ENCODE measurements at places on chromosomes 16 and 17.

GRCh38 chr17:82973456-82974135, 105.8 kb upstream of the METRNL start:
- no peak for DNase-seq

DNA sequence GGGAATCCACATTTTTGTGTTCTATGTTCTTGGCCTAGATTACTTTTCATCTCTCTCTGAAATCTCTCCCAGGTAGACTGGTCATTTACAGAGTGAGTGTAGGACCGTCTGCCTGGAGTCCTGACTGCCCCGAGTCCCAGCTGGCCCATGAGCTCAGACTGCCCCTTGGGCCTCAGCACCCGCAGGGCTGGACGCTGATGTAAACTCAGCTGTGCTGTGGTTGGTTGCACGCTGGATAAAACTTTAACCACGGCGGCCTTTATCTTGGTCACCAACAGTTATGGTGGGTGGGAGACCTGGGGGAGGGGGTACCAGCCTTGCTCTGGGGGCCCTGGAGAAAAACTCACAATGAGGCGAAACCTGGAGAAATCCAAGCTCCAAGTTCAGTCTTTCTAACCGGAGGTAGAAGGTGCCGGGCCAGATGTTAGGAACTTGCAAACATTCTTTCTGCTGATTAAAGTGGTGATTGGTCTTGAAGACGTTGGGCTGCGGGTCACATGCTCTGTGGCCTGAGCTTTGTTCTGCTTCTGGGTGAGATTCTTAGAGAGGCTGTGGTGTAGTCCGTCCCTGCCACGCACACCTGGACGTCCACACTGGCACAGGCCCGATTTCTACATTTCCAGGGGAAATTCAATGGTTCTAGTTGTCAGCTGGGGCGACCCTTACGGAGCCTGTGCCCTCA, 6.9 kb downstream of the METRNL start:
- DNase-seq, result no peak

DNA sequence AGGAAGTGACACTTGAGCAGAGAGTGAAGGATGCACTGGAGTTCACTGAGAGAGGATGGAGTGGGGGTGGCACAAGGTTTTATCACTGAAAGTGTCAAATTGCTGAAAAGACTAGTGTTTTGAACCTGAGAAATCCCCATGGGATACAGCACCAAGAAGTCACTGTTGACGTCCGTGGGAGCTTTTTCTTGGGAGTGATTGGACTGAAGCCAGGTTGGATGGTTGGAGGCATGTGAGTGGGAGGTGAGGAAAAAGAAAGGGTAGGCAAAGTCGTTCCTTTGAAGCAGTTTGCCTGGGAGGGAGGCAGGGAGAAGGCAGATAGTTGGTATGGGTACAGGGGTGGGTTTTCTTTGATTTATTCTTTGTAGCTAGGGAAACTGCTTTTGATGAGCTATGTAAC, 39.9 kb upstream of the SDK2 start:
- DNase-seq, result no peak

DNA sequence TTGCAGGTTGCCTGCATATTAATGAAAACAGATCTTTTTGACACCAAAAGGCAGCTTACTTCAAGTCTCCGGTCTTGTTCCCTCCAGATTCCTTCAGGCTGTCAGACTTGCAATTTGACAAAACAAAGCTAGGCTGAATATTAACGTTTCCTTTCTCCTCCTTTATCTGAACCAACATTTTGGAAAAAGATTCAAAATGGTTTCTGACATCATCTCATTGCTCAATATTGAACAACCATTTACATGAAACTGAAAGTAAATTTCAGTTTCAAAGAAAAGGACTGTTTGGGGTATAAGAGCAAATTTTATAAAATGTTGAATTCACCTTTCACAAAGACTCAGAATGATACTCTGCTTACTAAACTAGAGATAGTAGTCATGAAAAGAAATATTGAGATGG, 521.8 kb downstream of the KCNJ2 start:
- no peak for DNase-seq

DNA sequence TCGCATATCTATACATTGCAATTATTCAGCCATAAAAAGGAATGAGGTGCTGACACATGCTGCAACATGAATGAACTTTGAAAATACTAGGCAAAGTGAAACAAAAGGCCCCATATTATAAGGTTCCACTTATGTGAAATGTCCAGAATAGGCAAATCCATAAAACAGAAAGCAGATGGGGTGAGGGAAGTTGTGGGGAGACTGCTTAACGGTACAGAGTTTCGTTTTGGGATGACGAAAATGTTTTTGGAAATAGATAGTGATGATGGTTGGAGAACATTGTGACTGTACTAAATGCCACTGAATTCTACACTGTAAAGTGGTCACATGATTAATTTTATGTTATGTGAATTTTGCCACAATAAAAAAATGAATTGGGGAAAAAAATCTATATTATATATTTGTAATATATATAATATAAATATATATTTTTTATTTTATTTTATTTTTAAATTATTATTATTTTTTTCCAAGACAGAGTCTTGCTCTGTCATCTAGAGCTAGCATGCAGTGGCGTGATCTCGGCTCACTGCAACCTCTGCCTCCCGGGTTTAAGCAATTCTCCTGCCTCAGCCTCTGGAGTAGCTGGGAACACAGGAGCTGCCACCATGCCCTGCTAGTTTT, 4.2 kb upstream of the GNA13 start:
- DNase-seq, result no peak

DNA sequence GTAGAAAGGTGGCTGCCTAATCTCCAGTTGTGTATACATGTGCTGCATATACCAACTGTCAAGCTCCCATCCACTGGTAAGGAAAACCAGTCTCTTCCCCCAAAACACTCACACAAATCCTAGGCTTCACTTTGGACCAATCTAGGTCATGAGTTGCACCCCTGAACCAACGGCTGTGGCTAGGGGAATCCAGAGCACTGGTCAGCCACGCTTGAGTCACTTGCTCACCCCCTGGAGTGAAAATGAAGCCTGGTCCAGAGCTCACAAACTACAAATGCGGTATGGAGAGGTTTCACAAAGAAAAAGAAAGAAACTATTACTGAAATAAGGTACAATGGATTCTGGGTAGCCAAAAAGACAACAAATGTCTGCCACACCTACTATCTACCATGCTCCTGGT, 66.1 kb upstream of the NLK start:
- no peak for DNase-seq

DNA sequence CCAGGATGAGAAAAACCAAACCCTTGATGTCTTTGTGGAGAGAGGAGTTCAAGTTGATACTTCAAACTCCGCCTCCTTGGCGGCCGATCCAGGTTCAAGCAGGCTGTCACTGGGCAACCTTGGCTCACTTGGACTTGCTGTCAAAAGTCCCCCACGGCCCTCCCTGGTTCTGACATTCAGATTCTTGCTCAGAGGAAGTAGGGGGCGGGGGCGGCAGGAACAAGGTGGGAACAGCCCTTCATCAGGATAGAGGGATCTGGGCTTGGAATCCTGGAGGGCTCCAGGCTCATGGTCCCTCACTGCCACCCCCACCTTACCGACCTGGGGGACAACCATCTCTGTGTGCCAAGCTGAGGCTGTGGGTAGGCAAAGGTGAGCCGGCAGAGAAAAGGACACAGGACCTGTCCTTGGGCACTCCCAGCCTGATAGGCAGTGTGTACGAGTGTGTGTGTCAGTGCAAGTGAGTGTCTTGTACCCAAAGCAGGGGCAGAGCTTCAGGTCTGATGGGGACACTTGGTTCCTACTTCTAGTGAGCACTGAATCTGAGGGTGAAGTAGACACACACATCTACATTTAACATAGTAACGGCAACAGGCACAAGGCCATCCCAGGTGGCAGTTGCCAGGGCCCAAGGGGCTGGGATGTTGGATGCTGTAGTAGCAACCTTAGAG, 6.6 kb upstream of the TSPOAP1 start:
- DNase-seq, result no peak
